GOT3 (cell line): ENCODE measurements at places on chromosomes 7 and 10.
A peak's percentile ranks its signal among the peaks of the same experiment; 100 is the strongest.

DNA sequence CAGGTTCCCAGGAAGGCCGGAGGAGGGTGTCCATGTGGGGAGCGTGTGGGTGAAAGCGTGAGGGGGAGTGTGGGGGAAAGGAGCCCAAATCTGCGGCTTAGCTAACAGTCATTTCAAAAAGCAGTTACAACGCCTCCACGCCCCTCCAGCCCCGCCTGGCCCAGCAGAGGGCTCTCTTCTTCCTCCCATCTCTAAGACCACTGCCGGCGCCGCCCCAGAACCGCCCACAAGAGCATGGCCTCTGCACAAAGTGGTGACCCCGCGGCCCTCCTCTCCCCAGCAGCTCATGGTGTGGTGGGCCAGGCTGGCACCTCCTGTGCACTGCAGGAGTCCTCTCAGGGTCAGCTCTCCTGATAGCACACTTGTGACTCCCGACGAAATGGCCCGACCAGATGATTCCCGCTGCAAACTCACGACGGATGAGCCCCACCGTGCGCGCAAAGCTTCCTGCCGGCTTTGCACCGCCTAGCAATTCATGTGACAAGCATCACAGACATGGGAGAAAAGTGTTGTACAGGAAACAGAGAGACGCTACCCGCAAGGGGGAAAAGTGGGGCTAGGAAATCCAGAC lies 12.4 kb upstream of the HUS1 start:
- peak; percentile 35 for DNase-seq

- DNase-seq: no peak
Measured at GRCh38 chr10:79505829-79506228, 6.5 kb upstream of the EIF5AL1 start.

DNA sequence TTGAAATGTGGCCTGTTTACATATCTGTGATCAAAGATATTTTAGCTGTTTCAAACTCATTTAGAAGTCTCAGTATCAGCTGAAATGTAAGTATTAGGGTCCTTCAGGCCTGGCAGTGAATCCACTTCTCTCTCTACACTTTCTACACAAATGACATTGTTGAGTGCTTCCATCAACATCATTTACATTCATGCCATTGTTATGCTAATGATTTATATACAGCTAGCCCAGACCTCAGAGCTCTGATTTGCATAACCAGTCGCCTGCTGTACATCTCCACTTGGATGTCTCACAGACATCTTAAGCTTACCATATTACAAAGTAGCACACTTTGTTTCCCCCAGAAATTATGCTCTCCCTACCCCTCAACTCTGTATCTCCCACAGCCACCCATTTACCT lies 71.6 kb downstream of the GSDME start:
- no peak for DNase-seq

DNA sequence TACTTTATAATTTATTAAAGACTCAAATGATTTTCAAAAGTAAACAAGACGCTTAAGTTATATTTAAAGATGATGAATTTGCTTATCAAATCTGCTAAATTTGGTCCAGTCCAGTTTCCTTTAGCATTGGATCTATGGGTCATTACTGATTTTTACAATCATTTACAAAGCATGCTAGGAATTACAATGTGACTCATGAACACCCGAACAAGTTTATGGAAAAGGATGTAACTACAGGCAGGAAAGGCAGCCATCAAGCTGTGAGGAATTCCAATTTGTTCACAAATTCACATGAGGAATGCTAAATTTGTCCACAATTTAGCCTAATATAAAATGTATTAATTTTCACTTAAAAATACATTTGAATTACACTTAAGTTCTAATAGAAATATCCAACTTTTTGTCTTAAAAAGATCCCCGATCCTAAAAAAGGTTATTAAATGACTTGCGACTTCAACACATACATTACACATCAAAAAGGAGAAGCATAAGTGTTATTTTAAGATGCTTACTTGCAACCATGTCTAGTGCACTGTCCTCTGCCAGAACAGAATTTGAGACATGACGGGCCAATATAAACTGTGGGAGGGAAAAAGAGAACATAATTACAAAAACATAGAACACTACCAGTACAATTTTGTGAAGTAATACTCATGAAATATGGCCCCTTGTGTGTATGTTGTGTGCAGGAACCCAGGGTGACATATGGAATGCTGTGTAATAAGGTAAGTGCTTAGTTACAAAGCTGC lies 194.2 kb upstream of the SLC26A5 start:
- no peak for DNase-seq

DNA sequence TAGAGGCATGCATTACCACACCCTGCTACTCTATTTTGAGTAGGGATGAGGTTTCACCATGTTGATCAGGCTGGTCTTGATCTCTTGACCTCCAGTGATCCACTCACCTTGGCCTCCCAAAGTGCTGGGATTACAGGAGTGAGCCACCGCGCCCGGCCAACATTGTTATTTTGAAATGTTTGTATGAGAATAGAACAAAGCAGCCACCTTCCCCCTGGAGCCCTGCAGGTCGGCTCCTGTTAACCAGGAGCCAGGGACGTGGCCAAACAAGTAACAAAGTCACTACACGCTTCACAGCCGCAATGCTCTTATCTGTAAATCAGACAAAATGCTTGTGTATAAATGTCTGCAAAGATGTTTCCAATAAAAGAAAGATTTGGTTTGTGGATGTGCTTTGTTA lies 295.4 kb downstream of the CNTNAP2 start:
- no peak for DNase-seq

- no peak for DNase-seq
Measured at GRCh38 chr7:99772565-99772964, 11.4 kb downstream of the CYP3A4 start.

- no peak for DNase-seq
Measured at GRCh38 chr7:71601851-71602250, 469.9 kb downstream of the GALNT17 start.

DNA sequence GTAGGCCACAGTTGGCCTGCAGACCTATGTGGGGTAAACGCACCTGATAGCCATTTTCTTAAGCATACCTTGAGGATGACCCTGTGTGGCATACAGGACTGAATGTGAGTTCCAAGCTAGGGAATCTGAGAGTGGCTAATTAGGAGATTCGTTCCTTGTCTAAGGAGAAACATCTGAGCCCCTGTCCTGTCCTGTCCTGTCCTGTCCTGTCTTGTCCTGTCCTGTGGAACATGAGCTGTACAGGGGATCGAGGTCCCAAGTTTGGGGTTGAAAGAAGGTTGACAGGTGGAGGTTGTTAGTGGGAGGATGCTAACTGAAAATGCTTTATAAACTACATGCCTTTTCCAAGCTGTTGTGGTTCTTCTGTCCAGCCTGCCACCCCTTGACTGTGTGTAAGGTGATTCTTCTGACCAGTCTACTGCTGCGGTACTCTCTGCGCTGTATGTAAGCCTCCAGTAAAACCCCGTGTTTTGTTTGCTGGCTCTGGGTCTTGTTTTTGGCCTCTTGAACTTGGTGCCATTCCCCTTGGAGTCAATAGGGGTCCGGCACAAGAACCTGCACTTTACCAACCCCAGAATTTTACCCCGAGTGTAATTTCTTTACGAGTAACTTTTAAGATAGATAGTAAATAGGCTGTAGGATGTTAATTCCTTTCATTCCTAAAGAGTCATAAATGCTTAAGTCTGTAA lies 26.4 kb downstream of the ZNRF2 start:
- no peak for DNase-seq

GRCh38 chr7:136900005-136900404 lies 31.6 kb downstream of the CHRM2 start:
- no peak for DNase-seq

DNA sequence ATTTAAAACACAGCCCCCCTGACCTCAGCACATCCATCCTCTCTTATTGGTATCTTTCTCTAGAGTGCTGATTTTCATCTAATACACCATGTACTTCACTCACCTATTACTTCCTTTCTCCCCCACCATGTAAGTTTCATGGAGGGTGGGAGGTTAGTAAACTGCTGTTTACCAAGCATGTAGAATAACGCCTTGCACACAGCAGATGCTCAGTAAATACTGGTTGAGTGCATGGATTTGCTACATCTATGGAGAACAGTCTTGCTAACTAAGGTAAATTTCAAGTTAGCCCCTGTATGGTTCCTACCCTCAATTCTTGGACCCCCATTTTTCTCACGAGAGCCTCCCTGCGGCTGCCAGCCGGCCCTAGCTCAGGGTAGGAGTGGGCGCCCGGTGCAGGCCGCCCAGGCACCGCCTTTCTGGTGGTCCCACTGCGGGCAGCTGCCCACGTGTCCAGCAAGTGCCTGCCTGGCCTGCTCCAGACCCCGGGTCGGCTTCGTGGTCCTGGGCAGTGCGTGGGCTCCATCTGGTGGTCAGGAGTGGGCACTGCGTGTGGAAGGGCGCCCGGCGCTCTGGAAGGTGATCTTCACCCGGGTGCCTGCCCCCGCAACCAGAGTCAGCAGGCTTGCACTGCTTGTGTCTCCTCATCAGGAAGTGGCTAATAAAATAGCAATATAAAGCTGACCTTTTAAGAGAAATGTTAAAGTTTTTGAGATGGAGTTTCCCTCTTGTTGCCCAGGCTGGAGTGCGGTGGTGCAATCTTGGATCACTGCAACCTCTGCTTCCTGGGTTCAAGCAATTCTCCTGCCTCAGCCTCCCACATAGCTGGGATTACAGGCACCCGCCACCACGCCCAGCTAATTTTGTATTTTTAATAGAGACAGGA lies 63.4 kb upstream of the DNAJB6 start:
- DNase-seq: peak; percentile 10

DNA sequence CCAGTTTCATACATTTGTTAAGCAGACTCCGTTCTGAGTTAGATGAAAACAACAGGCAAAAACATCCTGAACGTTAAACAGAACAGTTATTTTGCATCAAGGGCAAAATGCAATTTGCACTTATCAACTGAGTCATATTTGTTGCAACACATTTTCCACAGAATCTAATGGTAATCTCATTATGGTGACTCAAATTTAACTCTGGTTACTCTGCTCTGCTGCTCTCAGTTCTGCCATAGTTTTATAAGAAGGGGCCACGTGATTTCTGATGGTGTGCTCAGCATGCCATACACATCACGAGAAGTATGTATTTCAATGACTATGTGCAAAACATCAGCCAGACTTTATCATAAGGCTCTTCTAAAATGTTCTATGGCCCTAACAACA lies 148.8 kb downstream of the CHCHD3 start:
- no peak for DNase-seq

- DNase-seq: no peak
Measured at GRCh38 chr10:123645016-123645415, 21.1 kb upstream of the GPR26 start.

DNA sequence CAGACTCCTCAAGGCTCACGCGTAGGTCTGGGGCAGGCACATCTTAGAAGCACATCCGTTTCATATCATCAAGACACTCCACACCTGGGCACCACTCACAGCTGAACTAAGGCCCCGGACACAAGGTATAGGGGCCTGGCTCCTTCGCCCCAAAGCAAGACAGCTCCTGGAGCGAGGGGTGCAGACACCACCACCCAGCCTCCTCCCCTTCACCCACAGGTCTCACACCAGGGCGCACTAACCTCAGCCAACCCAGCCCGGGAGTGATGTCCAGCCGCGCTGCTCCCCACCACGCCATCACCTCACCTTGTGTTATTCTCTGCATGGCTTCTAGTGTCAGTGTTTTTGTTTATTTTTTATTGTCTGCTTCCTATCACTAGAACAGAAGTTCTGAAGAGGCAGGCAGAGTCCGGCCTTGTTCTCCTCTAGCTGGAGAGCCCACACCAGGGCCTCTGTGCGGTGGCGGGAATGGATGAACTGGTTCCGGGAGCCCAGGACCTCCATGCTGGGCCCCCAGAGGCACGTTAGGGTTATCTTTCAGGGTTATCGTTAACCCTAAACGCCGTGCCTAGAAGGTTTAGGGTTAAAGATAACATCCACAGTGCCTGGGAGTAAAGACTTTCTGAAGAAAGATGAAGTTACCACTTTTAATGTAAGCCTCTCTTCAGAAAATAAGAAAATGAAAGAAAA lies 21.8 kb downstream of the BRI3 start:
- no peak for DNase-seq

GRCh38 chr7:94907811-94908322 lies 473 bp downstream of the PPP1R9A start:
- DNase-seq: no peak

DNA sequence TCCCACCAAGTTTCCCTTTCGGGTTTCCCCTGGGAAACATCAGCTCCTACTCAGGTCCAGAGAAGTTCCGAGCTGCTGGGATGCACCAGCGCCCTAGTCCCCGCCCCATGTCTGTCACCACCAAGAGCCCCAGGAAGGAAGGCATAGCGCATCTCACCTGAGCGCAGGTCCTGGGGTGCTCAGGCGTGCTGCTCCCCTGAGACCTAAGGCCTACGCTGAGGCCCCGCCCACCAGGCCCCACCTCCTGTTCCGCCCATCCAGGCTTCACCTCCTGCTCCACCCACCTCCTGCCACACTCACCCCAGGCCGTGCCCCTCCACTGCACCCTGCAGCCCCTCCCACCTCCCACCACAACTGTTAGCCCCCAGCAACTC lies 1.2 kb upstream of the TFR2 start:
- DNase-seq: no peak
